ENCODE measurements at places on chromosomes 3 and 15.

DNA sequence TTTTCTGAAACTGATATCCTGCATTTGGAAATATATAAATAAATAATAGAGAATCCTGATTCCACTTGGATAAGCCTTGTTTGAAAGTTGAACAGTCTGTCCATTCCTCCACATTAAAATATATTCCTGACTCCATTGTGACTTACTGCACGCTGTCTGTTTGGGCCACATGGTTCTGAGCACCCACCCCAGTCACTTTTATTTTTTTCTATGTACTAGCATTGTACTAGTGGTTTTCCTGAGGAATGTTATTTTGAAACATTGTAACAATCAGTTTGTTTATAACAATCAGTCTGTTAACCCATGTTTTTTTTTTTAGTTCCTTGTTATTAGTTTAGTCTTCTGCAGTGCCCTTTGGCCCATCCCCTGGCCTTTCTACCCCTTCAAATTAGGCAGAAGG lies 87.4 kb upstream of the CCNL1 start:
- DNase-seq, result no peak

GRCh38 chr3:197297002-197297401 lies 1.4 kb downstream of the DLG1 start:
- DNase-seq, result no peak

- DNase-seq, result peak; percentile 51
Measured at GRCh38 chr3:115792206-115792955, 169.1 kb downstream of the GAP43 start.

DNA sequence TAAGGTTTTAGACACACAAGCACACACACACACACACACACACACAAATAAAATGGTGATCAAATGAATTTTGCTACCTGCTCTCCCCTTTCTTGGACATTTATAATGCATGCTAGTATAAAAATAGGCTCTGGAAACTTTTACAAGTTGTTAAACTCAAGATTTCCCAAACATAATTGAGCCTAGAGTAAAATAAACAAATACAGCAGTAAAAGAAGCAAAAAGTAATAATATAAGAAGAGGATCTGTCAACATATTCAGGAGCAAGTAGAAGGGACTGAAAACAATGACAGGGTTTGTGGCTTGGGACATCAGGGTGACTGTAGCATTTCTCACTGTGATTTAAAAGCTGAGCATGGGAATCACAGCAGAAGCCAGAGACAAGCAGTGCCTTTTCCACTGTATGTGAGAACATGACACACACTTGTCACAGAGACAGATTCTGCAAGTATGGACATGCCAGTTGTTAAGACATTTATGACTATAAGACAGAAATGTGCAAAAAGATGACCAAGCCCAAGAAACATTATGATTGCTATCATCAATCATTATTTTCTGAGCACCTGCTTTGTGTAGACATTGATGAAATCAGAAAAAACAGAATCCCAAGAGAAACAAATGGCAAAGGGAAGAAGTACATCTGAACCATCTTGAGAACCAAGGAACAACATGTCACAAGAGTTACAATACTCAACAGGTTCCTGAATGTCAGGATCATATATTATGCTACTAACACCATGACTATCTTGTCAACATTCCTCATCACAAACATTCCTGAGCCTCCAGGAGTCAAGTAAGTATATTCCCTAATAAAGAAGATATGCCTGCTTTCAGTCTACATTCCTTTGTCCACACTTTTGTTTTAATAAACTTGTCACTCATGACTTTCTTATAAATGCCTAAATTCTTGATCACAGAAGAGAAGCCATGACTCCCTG lies 7.1 kb downstream of the THRB start:
- DNase-seq, result no peak

DNA sequence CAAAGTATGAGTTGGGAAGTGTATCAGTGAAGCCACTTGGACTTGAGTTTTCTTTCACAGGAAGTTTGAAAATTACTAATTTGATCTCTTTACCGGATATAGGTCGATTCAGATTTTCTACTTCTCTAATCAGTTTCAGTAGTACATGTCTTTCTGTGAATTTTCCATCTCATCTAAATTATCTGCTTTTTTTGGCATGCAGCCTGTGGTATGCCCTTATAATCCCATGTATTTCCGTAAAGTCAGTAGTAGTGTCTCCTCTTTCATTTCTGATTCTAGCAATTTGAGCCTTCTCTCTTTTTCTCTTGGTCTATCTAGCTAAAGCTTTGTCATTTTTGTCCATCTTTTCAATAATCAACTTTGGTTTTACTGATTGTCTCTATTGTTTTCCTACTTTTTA lies 168.4 kb upstream of the UBE2E1 start:
- DNase-seq, result no peak

- no peak for DNase-seq
Measured at GRCh38 chr15:85597155-85597815, 197.4 kb downstream of the KLHL25 start.

GRCh38 chr3:46874430-46874829 lies 3.1 kb upstream of the PTH1R start:
- DNase-seq, result no peak

GRCh38 chr15:77031376-77032050 lies 36.6 kb downstream of the PSTPIP1 start:
- no peak for DNase-seq

DNA sequence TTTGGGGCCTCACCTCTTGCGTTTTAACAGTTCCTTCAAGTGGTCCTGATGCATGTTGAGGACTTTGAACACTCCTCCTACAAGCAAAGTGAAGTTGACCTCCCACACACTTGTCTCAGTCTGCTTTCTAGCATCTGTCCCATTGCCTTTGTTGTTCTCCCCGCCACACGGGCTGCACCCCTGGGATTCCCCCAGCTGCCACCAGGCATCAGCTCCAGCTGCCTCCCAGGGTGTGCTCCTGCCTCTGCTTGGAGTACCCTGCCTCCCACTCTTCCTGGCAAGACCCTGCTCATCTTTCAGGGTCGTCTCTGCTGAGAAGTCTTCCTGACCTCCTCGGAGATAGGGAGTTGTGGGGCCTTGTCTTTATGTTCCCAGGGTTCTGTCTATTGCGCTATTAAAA lies 52.2 kb downstream of the IGF1R start:
- DNase-seq, result no peak

GRCh38 chr3:37526511-37526910 lies 335.2 kb upstream of the CTDSPL start:
- no peak for DNase-seq

- no peak for DNase-seq
Measured at GRCh38 chr3:127425505-127426443, 137.9 kb upstream of the PRR20G start.

GRCh38 chr3:71486831-71487230 lies 96.7 kb downstream of the FOXP1 start:
- DNase-seq, result no peak

GRCh38 chr15:68374168-68374745 lies 57.7 kb downstream of the ITGA11 start:
- no peak for DNase-seq

GRCh38 chr3:48634661-48635221 lies 520 bp downstream of the SLC26A6 start:
- DNase-seq, result no peak

GRCh38 chr15:57884936-57885335 lies 178.4 kb downstream of the POLR2M start:
- no peak for DNase-seq

DNA sequence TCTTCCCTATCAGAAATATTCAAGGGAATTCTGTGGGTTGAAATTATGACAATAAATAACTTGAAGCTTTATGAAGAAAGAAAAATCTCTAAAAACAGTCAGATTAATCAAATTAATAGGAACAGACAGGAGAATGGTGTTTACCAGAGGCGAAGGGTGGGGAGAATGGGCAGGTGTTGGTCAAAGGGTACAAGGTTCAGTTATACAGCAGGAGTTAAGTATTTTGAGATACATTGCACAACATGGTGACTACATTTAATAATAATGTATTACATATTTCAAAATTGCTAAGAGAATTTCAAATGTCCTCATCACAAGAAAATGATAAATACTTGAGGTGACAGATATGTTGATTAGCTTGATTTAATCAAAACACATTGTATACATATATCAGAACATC lies 18.6 kb downstream of the SPCS1 start:
- DNase-seq, result no peak

DNA sequence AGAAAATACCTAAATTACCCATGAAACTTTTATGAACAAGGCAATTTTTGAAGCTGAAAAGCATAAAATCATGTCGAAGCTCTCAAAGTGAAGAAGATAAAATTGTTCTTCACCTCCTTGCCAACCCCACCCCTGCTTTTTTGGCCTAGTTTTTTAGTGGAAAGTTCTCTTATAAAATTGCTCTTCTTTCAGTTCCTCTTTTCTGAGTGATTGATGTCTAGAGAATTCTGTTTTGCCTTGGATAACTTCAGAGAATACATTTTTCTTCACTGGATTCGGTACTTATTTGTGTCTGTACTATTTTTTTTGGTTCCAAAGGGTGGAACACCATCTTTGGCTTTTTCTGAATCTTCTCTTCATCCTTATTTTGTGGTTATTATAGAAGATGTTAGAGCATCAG lies 25.0 kb upstream of the PYDC2 start:
- DNase-seq, result no peak

DNA sequence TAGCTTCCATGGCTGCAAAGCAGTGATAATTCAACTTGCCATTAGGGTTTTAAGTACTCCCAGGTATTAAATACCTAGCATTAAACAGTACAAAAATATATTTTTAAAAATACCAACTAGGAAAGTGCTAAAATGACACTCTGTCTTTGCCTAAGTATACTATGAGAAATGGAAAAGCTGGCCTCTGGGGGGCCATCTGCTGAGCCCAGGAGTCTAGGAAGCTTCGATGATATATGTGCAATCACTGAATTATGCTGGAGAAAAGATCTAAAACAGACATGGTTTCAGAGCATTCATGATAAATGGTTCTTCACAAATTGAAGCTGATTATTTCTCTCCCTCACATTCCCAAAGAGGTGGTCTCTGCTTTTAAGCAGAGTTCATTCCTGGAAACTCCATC lies 191.8 kb downstream of the OPA1 start:
- no peak for DNase-seq

DNA sequence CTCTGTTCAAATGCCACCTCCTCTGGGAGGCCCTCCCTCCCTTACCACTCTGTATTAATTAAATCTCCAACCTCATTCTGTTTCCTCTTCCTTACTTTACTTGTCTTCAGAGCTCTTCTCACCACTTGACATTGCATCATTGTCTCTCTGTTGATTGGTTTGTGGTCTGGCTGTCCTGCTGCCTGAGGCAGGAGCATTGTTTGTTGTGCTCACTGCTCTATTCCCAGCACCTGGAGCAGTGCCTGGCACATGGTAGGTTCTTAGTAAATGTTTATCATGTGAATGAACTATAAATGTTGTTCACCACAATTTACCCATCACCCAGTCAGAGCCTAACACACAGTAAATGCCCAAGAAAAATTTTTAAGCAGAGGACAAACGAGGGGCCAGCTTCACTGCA lies 6.7 kb upstream of the BFSP2 start:
- DNase-seq, result no peak

DNA sequence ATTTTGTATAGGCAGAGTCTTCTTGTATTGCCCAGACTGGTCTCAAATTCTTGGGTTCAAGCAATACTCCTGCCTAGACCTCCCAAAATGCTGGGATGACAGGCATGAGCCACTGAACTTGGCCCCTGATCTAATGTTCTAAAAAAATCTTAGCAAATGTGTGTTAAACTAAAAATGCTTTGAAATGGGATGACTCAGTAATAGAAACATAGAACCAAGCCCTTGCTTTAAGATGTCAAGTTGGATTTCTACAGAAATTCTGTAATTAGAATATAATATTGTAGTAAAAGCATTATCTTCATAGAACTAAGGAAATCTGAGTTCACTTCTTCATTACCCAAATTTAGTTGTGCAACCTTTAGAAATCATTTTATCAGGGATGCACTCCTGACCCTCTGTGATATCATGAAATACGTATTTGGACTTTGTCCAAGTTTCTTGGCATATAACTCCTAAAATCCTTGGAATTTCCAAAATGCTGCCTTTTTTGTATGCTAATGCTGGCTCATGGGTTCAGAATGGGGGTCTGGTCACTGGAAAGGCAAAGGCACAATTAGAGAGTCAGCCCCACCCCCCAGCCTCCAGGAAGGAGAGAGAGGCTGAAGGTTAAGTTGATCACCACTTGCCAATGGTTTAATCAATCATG lies 217.3 kb downstream of the TP63 start:
- DNase-seq, result no peak
